Calu3 (cell line): ENCODE measurements at places on chromosomes 2 and 18.

GRCh38 chr2:188042412-188042811 is 249.3 kb upstream of the GULP1 start:
- DNase-seq = peak; percentile 26

DNA sequence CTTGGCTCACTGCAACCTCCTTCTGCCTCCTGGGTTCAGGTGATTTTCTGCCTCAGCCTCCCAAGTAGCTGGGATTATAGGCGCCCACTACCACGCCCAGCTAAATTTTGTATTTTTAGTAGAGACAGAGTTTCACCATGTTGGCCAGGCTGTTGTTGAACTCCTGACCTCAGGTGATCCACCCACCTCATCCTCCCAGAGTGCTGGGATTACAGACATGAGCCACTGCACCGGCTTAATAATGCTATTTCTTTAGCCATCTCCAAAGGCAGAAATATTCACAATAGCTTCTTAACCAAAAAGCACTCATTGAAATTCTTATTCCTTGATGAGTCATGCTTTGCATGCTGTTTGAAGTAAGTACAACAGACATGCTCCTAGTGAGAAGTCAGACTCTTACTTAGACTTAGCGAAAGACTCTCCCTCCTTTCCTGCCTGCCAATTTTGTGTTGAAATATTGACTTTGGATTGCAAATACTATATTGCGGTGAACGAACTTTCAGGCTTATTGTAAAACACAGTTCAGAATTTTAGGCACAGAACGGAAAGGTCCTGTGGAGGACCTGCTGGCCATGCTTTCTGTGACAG is 4.4 kb downstream of the ACTR3 start:
- no peak for DNase-seq

GRCh38 chr2:85459771-85460170 is 41.3 kb downstream of the SH2D6 start:
- DNase-seq = no peak

- DNase-seq = no peak
Observed at GRCh38 chr2:15450808-15451207, 110.3 kb downstream of the NBAS start.
